ENCODE measurements at places on chromosomes 13 and 19.

- no peak for DNase-seq
Observed at GRCh38 chr13:38520041-38520440, 166.8 kb upstream of the FREM2 start.

- DNase-seq, result peak; percentile 78
Observed at GRCh38 chr19:15264061-15264932, 32.0 kb upstream of the EPHX3 start.

GRCh38 chr19:39430675-39431593 is 4.8 kb downstream of the RPS16 start:
- DNase-seq, result no peak

- DNase-seq, result no peak
Observed at GRCh38 chr19:8146877-8147581, 2.4 kb downstream of the FBN3 start.

DNA sequence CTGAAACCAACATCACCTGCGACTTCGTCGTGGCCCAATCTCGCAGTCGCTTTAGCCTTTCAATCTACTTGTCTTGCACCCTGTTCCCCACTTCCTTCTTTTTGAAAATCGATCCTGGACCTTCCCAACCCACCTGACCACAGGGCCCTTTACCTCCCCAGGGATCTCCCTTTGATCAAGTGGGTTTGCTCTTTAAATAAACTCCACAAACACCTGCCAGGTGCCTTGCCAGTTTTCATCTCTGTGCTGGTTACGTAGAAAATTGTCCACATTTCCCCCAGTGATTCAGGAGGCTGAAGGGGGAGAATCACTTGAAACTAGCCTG is 14.5 kb upstream of the RAB20 start:
- no peak for DNase-seq

DNA sequence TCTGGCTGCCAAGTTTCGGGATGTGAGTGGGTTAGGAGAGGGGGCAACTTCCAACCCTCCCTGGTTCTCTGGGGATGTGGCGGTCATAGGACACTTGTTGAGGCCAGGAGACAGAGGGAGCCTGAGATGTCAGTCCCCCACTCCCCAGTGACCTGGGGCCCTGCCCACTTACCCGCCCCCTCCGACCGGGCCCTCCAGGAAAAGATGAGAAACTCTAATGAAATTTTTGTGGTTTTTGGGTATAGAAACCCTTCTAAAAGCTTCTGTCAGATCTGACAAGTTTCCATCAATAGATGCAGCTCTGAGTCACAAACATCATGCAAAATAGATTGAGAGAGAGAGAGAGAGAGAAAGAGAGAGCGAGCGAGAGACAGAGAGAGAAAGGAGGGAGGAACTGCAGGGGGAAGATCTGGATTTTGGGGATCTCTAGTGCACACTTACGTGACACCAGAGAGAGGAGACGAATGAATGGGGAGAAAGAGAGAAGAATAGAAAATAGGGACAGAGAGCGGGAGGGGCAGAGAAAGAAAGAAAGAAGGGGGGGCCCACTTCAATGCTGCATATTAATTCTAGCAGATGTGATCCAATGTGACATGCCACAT is 94.0 kb downstream of the PTPRS start:
- no peak for DNase-seq

DNA sequence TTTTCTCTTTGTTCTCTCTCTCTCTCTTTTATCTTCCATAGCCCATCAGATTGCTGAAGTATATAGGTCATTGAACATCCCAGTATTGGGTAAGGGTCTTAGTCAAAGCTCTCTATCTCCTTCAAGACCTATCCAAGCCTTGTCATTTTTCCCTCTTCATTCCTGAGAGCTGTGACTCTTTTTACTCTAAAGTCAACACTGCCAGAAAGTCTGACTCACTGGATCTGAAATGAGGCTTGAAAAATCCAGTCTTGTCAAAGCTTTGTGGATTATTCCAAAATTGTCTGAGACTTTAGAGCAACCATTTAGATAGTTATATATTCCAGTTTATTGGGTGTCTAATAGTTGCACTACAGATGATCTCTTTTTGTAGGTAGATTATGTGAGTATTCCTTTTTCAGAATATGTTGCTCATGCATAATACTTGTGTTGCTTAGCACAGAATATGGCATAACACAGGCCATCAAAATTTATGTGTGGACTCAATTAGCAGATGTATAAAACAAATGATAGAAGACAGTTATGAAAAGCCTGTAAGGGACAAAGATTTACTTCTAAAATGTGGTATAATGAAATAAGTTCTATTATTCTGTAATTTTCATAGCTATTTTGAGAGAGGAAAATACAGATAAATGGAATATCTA is 389.3 kb upstream of the PCDH9 start:
- no peak for DNase-seq

DNA sequence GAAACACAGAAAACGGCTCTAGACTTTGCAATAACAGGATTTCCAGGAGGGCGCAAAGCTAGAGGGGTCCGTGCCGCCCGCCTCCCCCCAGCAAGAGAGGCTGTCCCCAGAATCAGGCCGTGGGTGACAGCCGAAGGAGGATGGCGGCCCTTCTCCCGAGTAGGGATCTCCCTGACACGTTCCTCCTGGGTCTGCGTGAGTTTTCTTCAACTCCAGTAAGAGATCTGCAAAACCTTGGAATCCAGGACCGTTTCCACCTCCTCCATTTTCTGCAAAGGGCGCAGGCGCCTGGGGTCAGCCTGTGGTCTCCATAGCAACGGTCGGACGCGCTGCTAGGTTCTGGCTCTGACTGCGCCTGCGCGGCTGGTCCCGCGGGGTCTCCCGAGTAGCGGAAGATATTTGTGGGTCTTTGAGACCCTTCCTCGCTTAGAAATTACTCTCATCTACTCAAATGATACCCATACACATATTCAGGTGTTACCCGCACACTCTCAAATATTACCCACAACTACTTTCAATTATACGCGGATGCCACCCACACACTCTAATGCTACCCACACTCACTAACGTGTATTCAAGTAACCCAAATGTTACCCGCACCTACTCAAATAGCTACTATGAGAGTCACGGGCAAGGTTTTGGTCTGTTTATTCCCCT is 2.1 kb downstream of the PNMA8C start:
- no peak for DNase-seq

- DNase-seq, result no peak
Observed at GRCh38 chr13:27264181-27264580, 6.4 kb upstream of the RASL11A start.

DNA sequence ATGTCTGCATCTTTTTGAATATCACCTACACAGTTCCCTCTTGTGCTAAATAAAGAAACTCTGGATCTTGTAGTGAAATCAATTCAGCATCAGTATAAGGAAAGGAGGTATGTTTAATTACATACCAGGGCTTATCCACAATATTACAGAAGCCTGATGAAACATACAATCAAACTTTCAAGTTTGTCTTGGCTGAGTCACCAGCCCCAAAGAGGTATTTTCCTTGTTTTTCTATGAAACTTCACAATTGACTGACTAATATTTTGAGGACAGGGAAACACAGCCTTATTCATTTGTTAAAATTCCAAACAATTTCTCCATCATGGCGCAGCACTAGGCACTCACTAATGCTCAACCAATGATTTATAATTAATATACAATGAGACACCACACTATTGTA is 952.4 kb downstream of the PCDH17 start:
- DNase-seq, result no peak

DNA sequence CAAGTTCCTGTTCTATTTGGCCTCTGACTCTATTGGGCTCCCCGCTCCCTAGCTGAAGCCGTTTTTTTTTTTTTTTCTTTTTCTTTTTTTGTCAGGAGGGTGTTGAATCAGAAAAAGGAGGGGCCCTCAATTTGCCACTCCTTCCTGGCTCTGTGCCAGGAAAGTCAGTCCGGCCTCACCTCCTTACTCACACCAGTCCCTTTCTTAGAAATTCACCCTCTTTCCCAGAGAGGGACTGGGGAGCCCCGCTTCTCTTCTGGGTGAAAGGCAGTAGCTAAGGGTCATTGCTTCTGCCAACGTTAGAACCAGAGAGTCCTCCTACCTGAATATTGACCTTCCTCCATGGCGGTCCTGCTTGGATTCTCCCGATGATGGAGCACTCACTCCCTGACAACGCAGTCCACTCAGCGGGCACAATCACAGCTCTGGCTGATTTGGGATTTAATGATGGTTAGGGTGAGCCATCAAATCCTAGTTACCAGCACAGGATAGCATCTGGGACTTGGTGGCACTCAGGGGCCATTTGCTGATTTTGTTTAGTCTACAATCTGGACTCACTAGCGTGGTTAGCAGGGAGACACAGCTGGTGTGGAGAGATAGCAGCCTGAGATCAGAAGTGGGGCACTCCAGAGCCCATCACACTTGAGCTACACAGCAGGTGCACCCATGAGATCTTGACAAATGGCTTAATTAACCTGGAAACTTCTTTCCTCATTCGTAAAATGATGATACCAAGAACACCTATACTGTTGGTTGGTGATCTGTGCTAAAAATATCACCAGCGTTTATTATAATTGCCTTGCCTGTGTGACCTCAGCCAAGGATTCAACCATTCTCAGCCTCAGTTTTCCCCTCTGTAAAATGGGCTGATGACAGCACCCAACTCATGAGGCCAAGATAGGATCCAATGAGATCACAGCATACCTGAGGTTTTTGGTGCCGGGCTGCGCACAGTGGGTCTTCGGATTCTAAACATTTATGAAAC is 2.2 kb downstream of the FCER2 start:
- no peak for DNase-seq

DNA sequence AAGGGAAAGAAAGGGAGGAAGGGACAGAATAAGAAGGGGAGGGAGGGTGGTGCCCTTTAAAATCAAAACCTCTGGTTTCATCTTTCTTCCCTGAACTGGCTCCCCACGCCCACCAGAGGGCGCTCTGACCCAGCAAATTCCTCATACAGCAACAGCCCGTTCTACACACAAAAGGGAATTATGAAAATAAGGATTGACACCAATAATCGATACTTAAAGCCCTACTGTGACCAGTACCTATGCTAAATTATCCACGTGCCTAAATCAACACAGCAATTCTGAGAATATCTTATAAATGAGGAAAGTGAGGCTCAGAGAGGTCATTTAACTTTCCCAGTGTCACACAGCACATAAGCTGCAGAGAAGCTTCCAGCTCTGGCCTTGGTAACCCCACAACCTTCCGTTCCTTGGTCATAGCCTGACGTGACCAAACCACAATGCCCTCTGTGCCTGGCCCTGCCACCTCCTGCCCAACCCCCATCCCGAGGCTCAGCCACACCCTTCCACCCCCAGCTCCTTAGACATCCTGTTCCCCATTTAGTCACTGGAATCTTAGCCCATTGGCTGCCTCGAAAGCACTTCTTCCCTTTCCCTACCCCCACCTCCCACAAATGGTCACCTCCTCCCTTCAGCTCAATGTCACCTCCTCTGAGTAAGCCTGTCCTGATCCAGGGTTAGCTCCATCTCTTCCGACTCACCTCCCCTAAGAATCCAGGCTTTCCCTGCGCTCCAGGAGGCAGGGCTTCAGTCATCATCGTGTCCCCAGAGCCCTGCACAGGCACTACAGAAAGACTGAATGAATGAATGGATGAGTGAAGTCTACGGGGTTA is 34.2 kb upstream of the PNMA8B start:
- peak; percentile 49 for DNase-seq
